ENCODE measurements at places on chromosomes 6 and 20.

DNA sequence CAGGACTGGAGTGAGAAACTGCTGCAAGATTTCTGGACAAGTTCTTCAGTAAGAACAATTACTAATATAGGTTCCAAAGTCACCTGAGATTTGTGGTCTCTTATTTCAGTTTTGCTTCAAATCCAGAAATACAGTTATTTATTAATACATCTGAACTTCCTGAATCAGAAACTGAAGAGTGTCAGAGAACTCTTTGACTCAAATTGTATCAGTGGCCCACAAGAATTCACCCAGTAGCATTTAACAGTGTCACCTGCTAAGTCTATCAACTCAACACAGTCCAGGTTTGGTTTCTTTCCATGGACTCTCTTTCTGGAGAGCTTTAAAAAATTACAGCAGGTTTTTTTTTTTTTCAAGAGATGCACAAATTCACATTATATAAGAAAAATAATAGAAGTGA, 18.8 kb upstream of the NHSL1 start:
- no peak for DNase-seq

GRCh38 chr6:15790116-15790515, 127.3 kb upstream of the DTNBP1 start:
- DNase-seq, result no peak

DNA sequence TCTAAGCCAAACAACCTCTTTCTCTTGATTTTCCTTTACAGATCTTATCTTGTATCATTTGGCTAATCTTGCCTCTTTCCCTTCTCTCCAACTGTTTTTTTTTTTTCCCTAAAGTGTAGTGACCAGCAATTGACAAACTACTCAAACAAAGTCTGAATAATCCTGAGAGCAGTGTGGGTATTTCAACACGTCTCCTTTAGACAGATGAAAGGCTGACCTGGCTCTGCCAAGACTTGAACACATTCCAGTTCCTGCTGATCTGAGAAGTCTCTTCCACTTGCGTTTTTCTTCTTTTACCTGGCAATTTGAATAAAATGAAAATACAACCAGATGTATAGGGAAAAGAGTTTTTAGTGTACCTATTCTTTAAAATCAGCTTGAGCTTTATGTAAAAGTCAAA, 168.4 kb downstream of the GJA10 start:
- DNase-seq, result no peak

GRCh38 chr6:14066782-14067406, 50.7 kb upstream of the CD83 start:
- DNase-seq, result peak; percentile 63

DNA sequence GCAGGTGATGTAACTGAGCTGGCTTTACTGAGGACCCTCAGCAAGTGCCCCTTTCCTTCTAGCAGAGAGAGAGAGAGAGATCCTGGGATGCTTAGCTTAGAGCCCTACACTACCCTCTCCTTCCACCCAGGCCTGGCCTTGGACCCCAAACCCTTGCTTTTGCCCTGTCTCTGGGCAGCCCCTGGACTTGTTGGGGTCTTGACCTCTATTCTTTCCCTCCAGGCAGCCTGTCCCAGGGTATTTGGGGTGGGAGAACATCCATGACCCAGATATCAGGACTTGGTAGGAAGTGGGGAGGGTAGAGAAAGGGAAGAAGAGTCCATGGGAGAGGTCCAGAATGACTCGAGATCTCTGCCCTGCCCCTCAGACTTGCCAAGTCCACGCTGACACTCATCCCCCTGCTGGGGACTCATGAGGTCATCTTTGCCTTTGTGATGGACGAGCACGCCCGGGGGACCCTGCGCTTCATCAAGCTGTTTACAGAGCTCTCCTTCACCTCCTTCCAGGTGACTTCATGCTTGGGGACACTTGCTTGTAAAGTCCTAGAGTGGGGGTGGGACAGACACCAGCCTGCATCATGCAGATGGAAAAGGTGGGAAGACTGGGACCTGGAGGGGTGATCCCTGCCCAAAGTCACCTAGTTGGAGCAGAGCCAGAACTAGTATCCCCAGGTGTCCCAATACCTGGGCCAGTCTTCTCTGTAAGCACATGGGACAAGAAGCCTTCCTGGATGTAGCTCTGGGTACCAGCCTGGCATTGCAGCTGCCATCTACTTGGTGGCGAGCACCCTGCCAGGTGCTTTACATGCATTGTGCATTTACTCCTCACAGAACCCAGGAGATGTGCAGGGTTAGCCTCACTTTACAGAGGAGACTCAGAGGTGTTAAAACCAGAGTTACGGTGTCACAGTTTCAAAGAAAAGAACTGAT, 30.9 kb downstream of the GLP1R start:
- no peak for DNase-seq

- no peak for DNase-seq
Observed at GRCh38 chr20:63858393-63859165, 2.7 kb upstream of the ABHD16B start.

GRCh38 chr6:156545931-156546330, 231.2 kb upstream of the ARID1B start:
- no peak for DNase-seq

DNA sequence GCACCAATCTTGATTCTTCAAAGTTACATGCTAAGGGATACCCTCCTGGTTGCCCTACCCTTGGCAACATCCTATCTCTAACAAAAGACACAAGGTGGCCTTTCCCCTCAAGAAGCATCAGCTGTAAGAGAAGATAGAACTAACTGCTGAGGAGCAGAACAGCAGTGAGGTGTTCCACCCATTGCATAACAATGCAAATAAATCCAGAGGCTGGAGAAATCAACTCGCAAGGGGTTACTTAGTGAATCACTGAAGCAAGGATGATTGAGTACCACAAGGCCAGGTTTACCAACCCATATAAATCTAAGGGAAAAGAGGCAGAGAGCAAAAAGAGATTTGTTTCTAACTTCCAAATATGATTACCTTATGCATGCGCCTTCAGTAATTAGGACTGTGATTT, 36.7 kb downstream of the F13A1 start:
- DNase-seq, result no peak

DNA sequence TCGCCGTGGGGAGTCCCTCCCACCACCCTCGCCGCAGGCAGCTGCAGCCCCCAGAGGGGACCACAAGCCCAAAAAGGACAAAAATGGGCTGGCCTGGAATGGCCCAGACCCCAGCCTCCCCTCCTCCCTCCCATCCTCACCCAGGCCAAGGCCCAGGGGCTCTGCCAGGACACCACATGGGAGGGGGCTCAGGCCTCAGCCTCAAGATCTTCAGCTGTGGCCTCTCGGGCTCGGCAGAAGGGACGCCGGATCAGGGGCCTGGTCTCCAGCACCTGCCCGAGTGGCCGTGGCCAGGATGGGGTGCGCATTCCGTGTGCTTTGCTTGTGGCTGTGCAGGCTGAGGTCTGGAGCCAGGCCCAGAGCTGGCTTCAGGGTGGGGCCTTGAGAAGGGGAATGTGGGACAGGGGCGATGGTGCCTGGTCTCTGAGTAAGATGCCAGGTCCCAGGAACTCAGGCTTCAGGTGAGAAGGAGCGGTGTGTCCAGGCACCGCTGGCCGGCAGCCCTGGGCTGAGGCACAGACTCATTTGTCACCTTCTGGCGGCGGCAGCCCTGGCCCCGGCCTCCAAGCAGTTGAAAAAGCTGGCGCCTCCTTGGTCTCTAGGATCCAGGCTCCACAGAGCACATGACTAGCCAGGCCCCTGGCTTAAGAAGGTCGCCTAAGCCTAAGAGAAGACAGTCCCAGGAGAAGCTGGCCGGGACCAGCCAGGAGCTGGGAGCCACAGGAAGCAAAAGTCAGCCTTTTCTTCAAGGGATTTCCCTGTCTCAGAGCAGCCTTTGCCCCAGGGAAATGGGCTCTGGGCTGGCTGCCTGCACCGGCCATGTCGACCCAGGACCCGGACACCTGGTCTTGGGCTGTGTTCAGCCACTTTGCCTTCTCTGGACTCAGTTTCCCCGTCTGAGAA, 35.2 kb upstream of the MRGBP start:
- no peak for DNase-seq

DNA sequence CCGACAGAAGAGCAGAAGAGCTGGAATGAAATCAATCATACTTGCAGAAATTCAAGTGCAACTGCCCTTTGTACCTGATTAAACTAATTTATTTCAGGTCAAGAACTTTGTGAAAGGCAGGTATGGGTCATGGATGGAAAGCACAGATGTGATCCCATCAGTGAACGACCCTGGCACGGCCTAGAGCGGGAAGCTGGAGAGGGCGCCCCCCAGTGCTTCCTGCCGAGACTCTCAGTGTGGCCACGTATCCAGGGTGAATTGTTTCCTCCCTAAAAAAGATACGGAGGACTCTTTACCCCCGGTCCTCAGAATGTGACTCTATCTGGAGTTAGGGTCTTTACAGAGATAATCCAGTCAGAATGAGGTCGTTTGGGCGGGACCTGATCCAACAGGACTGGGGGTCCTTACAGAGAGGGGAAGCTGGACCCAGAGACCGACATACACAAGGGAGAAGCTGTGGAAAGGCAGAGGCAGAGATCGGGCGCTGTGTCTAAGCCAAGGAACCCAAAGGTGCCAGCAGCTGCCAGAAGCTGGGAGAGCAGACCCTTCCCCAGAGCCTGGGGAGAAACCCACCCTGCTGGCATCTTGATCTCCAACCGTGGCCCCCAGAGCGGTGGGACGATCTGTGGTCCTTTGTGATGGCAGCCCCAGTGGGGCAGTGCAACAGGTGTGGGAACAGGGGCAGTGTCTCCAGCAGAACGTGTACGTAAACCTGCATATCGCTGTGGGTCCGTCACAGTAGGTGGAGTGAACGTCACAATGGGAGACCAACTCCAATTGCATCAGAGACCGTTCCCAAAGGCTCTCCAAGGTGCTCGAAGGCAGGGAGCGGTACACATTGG, 91.9 kb downstream of the TAF4 start:
- DNase-seq, result no peak

DNA sequence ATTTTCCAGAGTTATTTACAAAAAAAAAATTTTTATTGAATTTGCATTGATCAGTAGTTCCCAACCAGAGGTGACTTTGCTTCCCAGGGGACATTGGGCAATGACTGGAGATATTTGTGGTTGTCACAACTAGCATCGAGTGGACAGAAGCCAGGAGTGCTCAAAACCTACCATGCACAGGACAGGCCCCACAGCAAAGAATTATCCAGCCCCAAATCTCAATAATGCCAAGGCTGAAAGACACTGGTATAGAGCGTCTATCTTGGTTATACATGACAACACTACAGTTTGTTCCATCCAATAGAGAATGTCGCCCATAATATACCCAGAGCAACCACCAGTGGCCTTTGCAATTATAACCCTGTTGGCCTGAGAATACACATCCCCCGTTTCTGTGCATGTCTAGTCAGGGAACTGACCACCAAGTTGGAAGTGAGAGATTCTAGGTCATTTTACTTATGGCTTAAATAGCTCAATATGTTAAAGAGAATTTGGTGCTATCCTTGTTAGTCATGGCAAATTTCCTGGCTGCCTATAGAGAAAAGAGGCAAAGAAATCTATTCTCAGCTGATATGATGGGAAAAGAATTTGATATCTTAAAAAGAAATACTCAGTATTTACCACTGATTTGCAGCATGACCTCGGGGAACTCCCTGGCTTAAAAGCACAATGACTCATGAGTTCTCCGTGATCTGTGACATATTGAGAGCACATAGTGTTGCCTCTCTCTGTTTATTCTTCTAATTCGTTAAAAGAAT, 76.0 kb upstream of the ADTRP start:
- DNase-seq, result peak; percentile 8

DNA sequence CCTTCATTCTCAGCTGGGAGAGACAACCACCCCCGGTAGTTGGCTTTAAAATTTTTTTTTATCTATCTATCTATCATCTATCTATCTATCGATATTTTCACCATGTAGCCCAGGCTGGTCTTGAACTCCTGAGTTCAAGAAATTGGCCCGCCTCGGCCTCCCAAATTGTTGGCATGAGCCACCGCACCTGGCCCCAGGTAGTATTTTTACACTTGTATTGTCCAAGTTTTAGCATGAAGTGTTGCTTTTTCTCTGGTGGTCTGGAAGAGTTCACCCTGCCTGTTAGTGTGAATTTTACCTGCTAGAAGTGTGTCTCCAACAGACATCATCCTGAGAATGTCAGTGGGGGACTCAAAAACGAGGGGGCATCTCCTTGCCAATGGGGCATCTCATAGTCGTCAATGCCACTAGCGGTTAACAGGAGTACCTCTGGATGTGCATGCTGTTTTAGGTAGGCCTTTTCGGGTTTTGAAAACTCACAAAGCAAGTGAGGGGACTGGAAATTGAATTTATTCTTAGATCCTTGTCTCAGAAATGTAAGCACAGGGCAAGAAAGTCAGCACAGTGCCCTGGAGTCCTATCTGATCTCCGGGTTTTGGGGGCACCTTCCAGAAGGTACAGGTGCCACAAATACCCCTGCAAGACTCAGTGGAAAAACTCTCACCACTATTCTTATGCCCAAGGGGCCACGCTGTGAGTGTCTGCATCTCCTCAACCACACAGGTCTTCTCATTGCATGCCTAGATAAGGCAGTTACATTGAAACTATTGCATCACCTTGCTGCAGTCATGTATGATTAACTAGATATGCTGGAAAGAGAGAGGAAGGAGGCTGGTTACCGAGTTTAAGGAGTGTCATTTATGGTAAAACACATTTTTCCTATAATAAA, 37.1 kb downstream of the TNFAIP3 start:
- DNase-seq, result no peak

DNA sequence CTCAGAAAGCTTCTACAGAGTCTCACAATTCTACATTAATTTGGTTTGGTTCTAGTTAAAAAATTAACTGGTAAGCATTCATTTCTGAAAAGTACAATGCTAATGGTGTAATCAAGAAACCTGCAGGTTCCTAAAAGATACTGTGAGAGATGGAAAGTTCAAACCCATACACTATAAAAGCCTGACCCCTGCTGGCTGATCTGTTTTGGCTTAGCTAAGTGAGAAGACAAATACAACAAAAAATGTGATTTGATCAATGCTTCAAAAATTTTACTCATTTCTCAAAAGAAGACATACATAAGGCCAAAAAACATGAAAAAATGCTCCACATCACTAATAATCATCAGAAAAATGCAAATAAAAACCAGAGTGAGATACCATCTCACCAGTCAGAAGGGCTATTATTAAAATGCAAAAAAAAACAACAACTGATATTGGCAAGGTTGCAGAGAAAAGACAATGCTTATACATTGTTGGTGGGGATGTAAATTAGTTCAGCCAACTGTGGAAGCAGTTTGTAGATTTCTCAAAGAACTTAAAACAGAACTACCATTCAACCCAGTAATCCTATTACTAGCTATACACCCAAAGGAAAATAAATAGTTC, 102.8 kb downstream of the MOXD1 start:
- peak; percentile 18 for DNase-seq

DNA sequence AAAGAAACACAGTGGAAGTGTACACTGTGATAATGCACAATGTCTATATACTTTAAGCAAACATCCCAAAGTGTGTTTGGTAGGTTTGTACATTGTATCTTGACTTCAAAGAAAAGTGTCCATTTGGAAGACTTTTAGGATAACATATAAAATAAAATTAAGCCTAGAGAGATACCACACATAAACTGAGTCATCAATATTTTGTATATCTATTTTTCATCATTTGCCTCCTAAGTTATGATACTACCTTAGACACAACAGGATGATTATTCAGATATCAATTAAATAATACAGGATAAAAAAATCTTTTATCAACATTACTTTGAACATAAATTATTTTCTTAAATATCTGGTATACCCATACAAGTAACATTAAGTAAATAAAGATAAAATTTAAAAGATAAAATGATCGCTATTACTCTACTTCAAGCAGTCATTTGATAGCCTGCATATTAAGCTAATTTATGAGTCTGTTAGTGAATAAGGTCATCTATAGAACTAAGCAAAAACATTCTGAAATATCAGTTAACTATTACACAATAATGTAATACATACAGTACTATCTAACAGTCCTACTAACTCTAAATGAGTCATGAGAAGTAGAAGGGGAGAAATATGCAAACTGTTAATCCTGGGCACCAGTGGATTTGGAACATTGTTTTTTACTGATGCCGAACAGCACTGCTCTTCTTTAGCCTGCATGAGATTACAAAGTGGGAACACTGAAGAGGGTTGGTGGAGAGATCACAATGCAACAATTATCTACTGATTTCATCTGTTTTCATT, 158.4 kb upstream of the SIM1 start:
- no peak for DNase-seq
